ENCODE measurements at places on chromosomes 3 and 15.
A peak's percentile ranks its signal among the peaks of the same experiment; 100 is the strongest.

DNA sequence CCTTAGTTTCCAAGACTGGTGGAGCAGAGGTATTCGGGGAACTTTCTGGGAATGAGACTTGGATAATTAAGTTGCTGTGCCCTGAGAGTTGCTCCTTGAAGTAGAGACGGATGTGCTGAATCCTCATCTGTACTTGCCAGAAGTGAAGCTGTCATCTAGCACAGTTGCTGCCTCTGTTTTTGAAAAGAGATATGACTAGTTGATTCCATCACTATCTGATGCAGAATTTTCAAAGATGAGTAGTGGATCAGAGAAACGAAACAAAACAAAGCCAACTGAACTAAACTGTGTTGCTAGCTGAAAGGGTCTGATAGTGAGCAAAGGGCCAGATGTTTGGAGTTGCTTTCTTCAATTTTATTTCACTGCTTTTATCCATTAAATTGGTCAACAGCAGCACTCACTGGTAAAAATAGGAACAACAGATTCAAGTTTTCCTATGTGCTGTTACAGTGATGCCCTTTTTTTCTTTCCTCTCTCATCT is 52.7 kb downstream of the MITF start:
- DNase-seq: peak; percentile 23

- DNase-seq: no peak
Measured at GRCh38 chr3:147049821-147050220, 356.5 kb downstream of the ZIC4 start.

- no peak for DNase-seq
Measured at GRCh38 chr3:167859610-167860009, 124.1 kb downstream of the SERPINI1 start.

- no peak for DNase-seq
Measured at GRCh38 chr3:124267406-124267805, 275.5 kb upstream of the ROPN1 start.

DNA sequence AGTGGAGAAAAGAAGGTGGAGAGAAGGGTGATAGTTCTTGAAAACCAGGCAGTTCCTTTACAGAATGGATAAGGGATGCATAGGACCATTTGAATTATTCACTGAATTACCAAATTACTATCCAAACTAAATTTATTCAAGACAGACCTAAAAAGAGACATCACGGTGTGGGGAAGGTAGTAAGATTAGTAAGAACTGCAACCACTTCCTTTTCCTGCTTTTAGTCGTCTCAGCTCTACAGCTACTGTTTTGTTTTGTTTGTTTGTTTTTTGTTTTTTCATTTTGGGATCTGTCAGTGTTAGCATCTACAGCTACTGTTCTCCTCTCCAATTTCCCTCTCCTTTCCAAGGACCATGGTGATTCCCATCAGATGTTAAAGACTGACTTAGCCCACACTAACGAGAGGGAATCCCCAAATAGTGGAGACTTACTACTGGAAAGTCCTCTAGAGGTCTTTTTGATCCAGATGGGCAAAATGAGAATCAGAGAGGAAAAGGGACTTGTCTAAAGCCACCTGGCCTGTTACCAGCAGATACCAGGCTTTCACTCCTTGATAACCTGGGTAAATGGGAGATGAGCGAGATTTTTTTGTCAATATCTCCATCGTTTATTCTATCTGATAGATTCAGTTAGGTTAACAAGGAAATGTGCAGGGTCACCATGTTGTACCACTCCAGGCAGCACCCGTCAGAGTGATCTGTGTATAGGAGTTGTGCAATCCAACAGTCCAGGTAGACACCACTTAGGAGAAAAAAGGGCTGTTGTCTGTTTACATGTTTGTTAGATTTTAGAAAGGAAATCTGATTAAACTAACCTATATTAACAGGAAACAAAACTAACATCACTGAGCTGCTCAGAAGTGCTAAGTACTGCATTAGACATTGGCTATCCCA is 6.0 kb downstream of the HCLS1 start:
- DNase-seq: no peak

- DNase-seq: no peak
Measured at GRCh38 chr15:33101036-33101435, 93.5 kb downstream of the FMN1 start.

DNA sequence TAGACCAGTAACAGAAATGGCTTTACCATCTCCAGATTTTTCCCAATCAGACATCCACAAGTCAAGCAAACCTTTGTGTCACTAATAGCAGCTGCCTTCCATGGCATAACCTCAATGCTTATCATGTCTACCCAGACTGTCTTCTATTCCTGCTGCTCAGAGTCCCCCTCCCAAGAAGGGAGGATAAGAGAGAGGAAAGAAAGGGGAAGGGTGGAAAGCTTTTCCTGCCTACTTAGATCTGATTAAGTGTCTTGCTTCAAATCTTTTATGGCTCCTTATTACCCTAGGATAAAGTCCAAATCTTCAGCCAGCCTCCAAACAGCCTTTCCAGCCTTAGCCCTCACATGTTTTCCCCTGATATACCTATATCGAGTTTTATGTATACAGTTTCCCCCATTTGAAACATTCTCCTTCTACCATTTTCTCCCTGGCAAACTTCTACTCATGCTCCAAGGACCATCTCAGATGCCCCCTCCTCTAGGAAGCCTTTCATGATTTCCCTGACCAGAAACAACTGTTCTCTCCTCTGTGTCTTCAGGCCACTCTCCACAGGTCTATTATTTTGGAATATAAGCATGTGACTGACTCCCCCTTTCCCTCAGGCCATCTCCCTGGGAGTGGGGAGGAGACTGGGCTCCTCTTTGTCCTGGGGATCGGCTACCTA is 7.9 kb upstream of the SSUH2 start:
- no peak for DNase-seq

DNA sequence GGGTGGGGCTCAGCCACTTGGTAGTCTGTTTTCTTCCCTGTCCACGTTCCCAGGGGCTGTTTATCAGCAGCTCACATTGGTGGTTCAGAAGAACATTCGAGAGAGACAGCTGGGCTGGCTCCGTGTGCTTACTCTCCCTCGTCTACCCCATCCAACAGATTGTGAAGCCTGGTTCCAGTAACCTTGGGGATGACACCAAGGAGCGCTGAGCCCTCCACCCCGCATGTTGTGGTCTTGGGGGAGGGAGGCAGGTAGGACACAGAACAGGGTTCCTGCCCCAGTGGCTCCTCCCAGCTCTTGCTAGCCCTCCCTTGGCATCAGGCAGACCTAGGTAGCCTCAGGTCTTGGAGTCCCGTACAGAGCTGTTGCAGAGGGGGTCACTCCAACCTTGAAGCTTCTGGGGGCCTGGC is 33.1 kb downstream of the KLF13 start:
- DNase-seq: no peak

GRCh38 chr3:1421577-1421976 is 328.8 kb downstream of the CNTN6 start:
- no peak for DNase-seq

DNA sequence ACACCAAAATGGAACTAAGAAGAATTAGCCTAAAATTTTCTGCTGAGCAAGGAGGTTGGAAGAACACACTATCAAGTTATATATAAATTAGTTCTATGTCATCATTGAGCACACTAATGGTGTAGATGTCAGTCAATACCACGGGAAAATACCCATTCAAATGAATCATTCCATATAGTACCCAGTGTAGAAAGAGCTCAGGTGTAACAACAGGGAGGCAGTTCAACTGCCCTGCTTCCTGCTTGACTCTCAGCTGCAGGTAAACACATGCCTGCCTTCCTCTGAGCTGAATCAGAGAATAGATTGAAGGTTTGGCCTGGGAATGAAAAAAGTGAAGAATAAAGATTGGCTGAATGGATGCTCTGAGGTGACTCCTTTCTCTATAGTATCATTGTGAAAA is 1088.0 kb downstream of the AGBL1 start:
- no peak for DNase-seq

DNA sequence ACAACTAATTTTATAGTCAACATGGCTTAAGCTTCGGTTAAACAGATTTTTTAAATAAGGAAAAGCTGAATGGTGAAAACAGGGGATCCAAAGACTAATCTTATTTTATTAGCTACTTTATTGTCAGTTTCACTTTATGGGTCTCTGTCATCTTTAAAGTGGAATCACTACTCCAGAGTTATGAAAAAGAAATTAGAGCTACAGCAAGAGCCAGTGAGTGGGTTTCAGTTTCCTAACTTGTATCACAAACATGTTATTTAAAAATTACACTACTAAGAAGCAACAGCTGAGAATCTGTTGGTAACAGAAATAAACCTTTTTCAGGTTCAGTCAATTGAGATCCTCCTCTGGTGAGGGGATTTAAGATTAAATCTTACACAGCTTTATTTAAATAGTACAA is 10.0 kb downstream of the PHC3 start:
- no peak for DNase-seq

GRCh38 chr3:102034639-102035451 is 185.5 kb downstream of the NFKBIZ start:
- DNase-seq: no peak

DNA sequence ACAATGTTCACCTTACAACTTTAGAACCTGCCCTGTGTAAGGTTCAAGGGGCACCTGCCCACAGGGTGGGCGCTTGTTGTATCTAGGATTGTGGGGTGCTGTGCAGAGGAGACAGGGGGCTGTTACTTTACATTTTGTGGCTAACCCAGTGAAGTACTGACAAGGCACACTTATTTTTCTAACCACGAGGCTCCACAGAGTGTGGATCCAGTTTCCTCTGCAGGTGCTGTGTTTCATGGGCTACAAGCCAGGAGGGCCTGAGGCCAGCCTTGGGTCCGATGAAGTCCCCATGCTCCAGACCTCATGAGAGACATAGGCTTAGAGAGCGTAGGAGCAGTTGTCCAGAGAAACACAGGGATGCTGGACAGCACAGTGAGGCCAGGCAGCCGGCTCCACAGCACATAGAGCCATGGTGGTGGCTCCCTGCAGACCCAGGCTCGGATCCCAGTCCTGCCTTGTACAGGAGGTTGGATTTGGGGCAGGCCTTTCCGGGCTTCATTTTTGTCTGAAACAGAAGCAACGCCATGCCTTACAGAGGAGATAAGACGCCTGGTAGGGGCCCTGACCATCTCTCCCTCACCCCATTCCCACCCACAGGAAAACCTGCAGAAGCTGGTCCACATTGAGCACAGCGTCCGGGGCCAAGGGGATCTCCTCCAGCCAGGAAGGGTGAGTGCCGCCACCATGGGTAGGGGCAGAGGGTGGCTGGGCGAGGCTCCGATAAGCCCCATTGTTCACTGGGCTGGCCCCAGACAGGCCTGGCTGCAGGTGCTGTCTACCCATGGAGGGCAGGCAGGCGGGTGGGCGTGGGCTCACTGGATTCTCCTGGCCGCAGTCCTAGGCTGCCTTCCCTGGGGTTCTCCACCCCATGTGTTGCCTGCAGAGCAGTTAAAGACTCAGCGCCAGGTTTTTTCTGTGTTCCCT is 40.1 kb upstream of the NR2C2 start:
- no peak for DNase-seq

GRCh38 chr3:27349832-27350231 is 19.4 kb downstream of the NEK10 start:
- DNase-seq: no peak

DNA sequence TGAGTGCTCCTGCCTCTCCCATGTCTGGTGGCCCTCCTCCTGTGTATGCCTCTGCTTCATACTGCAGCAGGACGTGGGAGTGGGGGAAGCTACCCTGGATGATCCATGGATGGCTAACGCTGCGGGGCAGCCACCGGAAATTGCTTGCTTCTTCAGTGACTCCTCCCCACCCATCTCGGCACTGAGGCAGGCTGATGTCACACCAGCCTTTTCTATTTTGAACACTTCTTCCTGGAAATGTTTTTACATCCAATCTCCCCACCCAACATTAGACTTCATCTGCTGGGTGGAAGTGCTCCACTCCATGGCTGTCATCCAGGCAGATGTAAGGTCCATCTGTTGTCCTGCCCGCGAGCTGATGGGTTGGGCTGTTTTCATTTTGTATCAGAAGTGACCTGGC is 58.9 kb upstream of the MUC13 start:
- DNase-seq: no peak

- no peak for DNase-seq
Measured at GRCh38 chr3:103349760-103350159, 914.9 kb downstream of the ZPLD1 start.

DNA sequence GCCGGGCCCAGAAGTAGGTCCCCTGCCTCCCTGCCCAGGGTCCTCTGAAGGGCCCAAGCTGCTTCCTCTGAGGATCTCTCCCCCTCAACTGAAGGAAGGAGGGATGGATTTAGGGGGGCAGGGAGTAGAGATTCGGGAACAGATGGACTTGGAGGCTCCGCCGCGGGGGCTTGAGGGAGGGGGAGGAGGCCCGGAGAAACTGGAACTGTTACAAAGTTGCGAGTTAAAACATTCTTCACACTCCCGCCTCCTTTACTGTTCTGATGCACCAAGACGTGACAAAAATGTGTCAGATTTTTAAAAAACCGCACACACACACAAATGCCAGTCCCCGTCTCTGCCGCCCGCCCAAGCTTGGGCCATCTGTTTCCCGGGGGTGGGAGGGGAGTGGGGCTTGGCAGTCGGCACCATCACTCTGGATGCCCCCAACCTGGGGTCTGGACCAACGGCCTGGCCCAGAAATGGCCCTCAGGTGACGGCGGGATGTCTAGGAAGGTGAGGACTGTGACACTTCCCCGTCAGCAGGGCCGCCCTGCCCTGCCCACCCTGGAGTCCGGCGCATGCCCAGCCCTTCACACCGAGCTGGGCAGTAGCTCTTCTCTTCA is 25.0 kb upstream of the LINGO1 start:
- no peak for DNase-seq

GRCh38 chr3:11570789-11571495 is 72.8 kb downstream of the VGLL4 start:
- DNase-seq: no peak

DNA sequence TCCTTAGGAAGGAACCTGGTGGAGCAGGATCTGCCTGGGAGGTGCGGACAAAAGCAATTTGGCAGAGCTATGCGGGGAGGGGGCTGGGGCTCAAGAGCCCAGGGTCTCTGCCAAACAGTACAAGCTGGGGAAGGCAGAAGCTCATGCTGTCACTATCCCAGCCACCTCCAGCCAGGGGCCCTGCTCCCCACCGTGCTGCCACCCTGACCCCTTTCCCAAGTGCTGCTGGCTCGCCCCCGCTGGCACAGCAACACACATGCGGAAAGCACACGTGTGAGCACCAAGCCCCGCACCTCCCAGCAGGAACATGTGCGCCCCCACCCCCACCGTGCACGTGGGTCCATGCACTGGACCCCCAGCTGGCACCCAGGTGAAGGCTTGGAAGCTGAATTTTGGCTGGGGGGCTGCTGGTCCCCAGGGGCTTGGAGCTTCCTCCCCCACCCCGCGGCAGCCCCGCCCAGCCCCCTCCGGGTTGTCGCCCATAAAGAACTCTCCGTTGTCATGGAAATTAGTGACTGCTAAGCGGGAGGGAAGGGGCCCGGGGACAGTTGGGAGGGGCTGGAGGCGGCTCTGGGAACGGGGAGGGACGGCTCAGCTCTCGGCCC is 742 bp downstream of the CAMKV start:
- DNase-seq: no peak

DNA sequence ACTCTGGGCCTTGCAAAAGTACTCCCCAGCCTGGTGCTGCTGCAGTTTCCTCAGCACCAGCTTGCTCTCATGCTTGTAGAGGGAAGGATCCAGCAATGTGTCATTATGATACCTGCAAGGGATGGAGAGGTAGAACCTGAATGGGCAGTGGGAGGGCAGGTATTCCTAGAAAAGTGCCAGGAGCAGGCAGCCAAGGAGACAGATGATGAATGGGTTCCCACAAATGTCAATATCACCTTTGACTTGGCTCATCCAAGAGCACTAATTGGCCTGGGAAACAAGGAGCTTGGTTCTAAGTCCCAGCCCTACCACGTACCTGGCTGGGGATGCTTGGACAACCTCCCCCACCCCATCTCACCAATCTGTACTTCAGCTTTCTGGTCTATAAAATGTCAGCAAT is 9.4 kb downstream of the CILP start:
- no peak for DNase-seq
